Esophagus muscularis mucosa (tissue), 4 donors: ENCODE measurements at places on chromosomes 7 and 10.

- peak overlapping the region; percentile 89 for H3K4me3 ChIP-seq
- H3K27ac ChIP-seq = peak overlapping the region; percentile 97
Measured at GRCh38 chr10:23096802-23097549, 1.6 kb downstream of the MSRB2 start.

GRCh38 chr7:170551-171363 is 21.6 kb upstream of the FAM20C start:
- H3K4me1 ChIP-seq = peaks cover 33% of the 10 kb centered on the region
- no peaks in the 10 kb centered on the region for H3K36me3 ChIP-seq
- DNase-seq = no peak
- H3K27me3 ChIP-seq = no peaks in the 10 kb centered on the region
- H3K27ac ChIP-seq = no peak overlapping the region

- no peak for DNase-seq
- no peaks in the 10 kb centered on the region for H3K36me3 ChIP-seq
- H3K4me1 ChIP-seq = no peaks in the 10 kb centered on the region
- no peak overlapping the region for H3K27ac ChIP-seq
Measured at GRCh38 chr10:105844241-105844640, 1203.2 kb downstream of the SORCS3 start.

DNA sequence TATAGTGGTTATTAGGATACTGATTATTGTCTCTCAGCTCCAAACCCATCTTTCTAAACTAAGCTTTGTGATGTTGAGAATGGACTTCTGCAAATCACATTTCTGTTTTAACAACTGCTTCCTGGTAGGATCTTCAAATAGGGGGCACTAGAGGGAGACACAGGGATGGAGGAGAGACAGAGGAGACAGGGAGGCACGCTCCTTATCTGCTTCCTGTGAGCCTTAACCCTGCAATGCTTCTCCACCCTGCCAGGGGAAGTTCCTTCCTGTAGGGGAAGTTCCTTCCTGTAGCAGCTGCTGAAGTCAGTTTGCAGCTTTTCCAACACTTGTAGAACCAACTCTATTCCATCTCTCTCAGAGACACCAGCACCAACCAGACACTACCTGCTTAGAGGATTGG is 847.2 kb downstream of the CCSER2 start:
- no peaks in the 10 kb centered on the region for H3K4me1 ChIP-seq
- no peak overlapping the region for H3K4me3 ChIP-seq
- no peaks in the 10 kb centered on the region for H3K36me3 ChIP-seq
- H3K27ac ChIP-seq = no peak overlapping the region
- no peaks in the 10 kb centered on the region for H3K27me3 ChIP-seq

- H3K4me1 ChIP-seq = no peaks in the 10 kb centered on the region
- H3K4me3 ChIP-seq = no peak overlapping the region
- no peak overlapping the region for H3K27ac ChIP-seq
- DNase-seq = no peak
- no peaks in the 10 kb centered on the region for H3K27me3 ChIP-seq
- H3K36me3 ChIP-seq = no peaks in the 10 kb centered on the region
Measured at GRCh38 chr7:97272237-97272975, 154.9 kb downstream of the SDHAF3 start.

DNA sequence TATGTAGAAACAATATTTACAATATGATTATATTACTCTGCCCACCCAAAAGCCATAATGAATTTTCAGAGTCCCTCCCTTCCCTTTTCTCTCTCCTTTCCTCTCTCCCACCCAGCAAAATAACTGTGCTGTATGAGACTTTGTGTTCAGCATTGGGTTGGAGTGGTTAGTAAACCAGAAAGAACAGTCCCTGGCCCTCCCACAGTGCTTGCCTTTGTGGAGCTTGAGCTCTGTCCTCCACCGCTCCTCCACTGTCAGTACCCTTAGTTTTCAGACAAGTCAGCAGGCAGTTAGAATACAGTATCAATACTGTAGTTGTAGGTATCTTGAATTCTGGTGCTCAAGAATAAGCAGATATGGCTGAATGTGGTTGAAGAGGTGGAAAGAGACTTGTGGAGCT is 92.7 kb downstream of the CDK14 start:
- DNase-seq = no peak
- peaks cover 9% of the 10 kb centered on the region for H3K4me1 ChIP-seq
- no peak overlapping the region for H3K4me3 ChIP-seq
- H3K36me3 ChIP-seq = no peaks in the 10 kb centered on the region
- no peak overlapping the region for H3K27ac ChIP-seq

GRCh38 chr7:16264036-16264819 is 157.1 kb downstream of the CRPPA start:
- H3K27ac ChIP-seq = no peak overlapping the region
- no peak overlapping the region for H3K4me3 ChIP-seq
- H3K4me1 ChIP-seq = no peaks in the 10 kb centered on the region

GRCh38 chr7:112120696-112121217 is 85.4 kb downstream of the DOCK4 start:
- H3K4me1 ChIP-seq = peaks cover 11% of the 10 kb centered on the region
- no peaks in the 10 kb centered on the region for H3K36me3 ChIP-seq
- no peak overlapping the region for H3K27ac ChIP-seq
- H3K27me3 ChIP-seq = no peaks in the 10 kb centered on the region
- H3K4me3 ChIP-seq = no peak overlapping the region

GRCh38 chr7:30413864-30414263 is 64.7 kb downstream of the NOD1 start:
- no peak overlapping the region for H3K4me3 ChIP-seq
- no peaks in the 10 kb centered on the region for H3K27me3 ChIP-seq
- H3K4me1 ChIP-seq = peaks cover 3% of the 10 kb centered on the region
- no peak overlapping the region for H3K27ac ChIP-seq
- peak; percentile 55 for DNase-seq
- H3K36me3 ChIP-seq = no peaks in the 10 kb centered on the region

DNA sequence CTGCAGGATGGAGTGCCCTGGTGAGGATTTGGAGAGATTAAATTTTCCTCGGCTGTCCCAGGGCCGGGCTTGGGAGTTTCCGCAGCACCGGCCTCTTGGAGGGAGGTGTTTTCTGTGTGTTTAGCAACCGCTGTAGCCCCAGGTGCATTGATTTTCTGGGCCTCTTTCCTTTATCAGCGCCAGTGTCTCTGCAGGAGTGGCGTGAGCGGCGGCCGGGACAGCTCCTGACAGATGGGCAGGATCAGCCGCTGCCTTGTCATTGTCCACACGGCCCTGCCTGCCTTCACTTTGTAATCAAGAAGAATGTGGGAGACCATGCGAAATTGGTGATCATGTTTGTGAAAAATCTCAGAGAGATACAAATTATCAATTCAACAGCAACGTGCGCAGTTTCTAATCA is 32.4 kb downstream of the NKX6-2 start:
- no peak overlapping the region for H3K27ac ChIP-seq
- no peaks in the 10 kb centered on the region for H3K27me3 ChIP-seq
- peaks cover 71% of the 10 kb centered on the region for H3K36me3 ChIP-seq

- H3K4me1 ChIP-seq = peaks cover 2% of the 10 kb centered on the region
- H3K4me3 ChIP-seq = no peak overlapping the region
- H3K36me3 ChIP-seq = no peaks in the 10 kb centered on the region
- no peaks in the 10 kb centered on the region for H3K27me3 ChIP-seq
Measured at GRCh38 chr10:6400821-6401465, 179.1 kb downstream of the PRKCQ start.

GRCh38 chr7:40815512-40815911 is 680.7 kb downstream of the SUGCT start:
- H3K27ac ChIP-seq = no peak overlapping the region
- no peak overlapping the region for H3K4me3 ChIP-seq
- no peak for DNase-seq
- H3K36me3 ChIP-seq = no peaks in the 10 kb centered on the region

DNA sequence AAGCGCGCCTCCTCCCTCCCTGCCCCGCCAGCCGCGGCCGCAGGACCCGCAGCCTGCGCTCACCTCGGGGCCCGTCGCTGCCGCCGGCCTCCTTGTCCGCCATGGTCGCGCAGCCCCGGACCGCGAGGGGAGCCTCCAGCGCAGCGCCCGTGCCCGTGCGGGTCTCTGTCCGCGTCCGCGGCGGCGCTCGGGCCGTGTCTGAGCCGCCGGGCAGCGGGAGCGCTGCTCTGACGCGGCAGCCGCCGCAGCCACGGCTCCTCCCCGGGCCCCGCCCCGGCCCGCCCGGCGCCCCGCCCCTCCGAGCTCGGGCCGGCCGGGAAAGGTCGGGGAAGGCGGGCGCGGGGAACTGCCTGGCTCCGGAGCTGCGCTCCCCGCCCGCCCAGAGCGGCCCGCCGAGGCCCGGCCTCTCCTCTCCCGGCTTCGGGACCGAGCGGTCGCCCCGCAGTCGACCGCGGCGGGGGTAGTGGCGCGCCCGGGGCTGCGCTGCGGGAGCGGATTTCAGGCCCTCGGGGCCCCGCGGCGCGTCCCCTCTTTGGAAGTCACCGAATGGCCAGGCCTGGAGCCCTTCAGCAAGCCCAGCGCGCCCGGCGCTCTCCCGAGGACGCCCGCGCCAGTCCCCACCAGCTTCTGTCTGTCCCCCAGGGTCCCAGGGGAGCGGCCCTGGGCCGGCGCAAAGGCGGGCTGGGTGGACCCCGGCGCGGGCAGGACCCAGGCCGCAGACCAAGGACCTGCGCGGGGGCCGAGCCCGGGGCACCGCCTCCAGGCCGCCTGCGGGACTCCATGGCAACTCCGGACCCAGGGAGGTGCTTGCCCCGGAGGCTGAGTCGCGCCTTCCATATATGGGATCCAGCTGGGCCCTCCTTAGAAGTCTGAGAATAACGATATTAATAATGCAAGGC is at the start of gene HSPA12A:
HSPA12A (minus strand) TSS at position 200 of the 899 bp plus-strand sequence; CDS start at position 103, 97 bp downstream.
- DNase-seq = peak; percentile 94
- H3K27me3 ChIP-seq = no peaks in the 10 kb centered on the region
- H3K36me3 ChIP-seq = no peaks in the 10 kb centered on the region
- peak within 1 kb of the TSS; percentile 99 for H3K27ac ChIP-seq
- H3K4me3 ChIP-seq = peak within 1 kb of the TSS; percentile 95
- H3K4me1 ChIP-seq = peaks cover 5% of the 10 kb centered on the region

DNA sequence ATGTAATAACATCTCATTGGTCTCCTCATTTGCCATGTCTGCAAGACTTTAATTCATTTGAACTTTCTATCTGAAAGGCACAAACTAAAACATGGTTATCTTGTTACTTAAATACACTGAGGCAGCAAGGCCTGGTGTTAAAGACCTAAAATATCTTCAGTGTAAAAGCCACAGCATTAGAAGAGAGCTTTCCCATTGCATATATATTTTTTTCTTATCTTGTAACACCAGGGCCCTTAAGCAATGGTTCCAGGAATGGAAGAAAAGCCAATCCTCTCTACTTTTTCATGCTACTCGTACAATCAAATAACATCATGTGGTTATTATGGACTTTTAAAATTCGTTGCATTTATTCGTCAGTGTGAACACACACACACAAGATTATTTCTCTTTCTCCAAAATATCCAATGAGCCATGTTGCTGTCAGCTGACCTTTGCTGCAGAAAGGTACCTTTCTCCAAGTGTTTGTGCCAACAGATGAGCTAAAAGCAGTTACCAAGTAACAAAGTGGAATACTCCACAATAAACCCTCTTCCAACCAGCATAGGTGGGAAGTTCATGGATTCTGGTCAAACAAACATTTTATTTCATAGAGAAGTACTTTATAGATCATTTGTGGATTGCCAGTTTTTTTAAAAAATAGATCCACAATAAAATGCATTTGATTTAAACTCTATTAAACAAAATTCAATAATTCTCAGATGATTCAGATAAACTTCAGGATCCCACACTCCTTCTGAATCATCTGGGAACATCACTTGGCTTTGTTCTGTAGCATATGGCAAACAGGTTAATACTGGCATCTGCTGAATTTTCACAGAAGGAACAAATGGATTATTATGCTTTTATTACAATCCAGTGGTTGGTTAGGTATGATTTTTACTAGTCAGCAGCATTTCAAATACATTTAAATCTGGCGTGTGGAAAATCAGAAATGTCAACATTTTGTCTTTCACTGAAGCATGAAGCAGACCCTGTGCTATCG is 63.3 kb upstream of the AGBL3 start:
- no peak overlapping the region for H3K4me3 ChIP-seq
- H3K36me3 ChIP-seq = no peaks in the 10 kb centered on the region
- peaks cover 69% of the 10 kb centered on the region for H3K4me1 ChIP-seq
- no peaks in the 10 kb centered on the region for H3K27me3 ChIP-seq
- peak overlapping the region; percentile 89 for H3K27ac ChIP-seq

DNA sequence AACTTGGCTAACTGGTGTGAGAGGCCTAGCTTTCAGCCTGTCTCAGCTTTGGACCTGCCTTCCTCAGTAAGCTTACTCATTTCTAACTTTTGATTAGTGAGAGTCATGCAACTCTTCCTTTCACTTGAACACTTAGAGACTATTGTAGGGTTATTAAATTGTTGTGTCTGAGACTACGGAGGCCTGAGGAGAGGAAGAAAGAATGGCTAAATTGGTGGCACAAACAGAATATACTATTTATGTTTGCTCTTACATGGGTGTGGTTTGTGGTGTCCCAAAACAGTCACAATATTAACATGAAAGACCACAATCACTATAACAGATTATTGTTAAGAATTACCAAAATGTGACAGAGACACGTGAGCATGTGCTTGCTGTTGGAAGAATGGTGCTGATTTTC is 82.1 kb downstream of the TRIM24 start:
- H3K27me3 ChIP-seq = no peaks in the 10 kb centered on the region
- peaks cover 46% of the 10 kb centered on the region for H3K36me3 ChIP-seq
- no peak overlapping the region for H3K27ac ChIP-seq
- DNase-seq = no peak
- no peaks in the 10 kb centered on the region for H3K4me1 ChIP-seq

GRCh38 chr7:31108097-31108657 is 56.1 kb downstream of the ADCYAP1R1 start:
- H3K4me1 ChIP-seq = no peaks in the 10 kb centered on the region
- DNase-seq = peak; percentile 88
- no peaks in the 10 kb centered on the region for H3K36me3 ChIP-seq

DNA sequence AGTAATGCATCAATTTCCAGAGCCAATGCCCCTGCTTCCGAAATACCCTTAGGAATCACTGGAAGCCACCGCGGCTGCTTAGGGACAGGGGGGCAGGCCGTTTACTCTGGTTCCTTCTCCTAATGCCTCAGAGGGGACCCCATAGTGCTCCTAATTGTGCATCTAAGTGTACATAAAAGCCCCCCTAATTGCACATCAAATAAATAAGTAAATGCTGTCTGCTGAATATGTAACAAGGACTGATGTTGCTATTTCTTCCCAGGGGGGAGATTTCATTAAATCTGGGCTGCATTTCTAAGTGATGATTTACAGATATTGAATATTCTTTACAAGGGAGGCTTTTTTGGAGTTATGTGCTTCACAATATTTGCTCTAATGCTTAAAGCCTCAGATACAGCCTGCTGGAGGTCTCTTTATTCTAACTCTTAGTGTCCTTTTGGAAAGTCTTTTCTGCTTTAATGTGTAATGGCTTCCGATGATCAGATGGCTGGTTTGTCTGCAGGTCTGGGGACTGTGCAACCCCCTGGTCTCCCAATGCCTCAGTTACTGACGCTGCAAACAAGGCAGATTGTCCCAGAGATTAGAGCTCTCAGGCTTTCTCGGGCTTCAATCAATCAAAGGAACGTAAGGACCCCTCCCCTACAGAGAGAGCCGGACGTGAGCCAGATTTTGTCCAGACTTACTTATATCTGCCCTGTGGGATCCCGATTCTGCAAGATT is 143.0 kb downstream of the PRPF18 start:
- H3K27me3 ChIP-seq = no peaks in the 10 kb centered on the region
- H3K4me1 ChIP-seq = no peaks in the 10 kb centered on the region
- no peak for DNase-seq
- no peak overlapping the region for H3K27ac ChIP-seq

GRCh38 chr7:121744319-121744718 is 128.6 kb upstream of the PTPRZ1 start:
- H3K27ac ChIP-seq = no peak overlapping the region
- H3K4me3 ChIP-seq = no peak overlapping the region
- H3K36me3 ChIP-seq = no peaks in the 10 kb centered on the region
- no peaks in the 10 kb centered on the region for H3K27me3 ChIP-seq
- no peak for DNase-seq
